ENCODE measurements at places on chromosomes 1 and 21.
A peak's percentile ranks its signal among the peaks of the same experiment; 100 is the strongest.

DNA sequence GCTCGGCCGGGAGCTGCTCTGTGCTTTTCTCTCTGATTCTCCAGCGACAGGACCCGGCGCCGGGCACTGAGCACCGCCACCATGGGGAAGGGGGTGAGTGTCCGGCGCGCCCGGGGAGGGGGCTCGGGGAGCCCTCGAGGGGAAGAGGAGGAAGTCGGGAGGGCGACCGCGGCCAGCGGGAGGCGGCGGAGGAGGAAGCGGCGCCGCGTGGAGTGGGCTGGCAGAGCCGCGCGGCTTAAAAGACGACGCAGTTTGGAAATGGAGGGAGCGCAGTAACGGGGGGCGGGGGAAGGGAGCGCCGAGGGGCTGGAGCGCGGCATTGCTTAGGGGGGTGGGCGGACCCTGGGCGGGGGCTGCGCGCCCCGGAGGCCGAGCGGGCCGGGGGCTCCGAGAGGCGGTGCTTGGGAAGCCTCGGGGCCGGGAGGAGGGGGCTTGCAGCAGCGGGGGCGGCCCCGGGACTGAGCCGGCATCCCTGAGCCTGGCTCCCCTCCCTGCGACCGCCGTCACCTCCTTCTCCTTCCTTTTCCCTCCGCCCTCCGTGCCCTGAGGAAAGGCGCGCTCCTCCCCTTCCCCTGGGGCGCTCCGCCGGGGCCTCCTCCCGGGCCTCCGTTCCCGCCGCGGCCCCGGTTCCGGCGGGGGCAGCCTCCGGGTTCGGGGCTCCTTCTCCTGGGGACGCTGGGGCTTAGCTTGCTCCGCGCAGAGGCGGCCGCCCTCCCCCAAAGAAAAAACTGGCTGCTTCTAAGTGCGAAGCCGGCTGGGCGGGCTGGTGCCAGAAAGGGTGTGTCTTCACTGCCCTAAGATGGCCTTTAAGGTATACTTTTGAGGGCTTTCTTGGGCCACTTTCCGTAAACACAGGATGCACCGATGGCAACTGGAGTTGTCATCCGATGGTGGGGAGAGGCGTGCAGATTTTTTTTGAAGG, 648 bp downstream of the ATP1A1 start:
- H3K27ac ChIP-seq: peak overlapping the region; percentile 99
- no peaks in the 10 kb centered on the region for H3K27me3 ChIP-seq
- H3K4me3 ChIP-seq: peak overlapping the region; percentile 95
- peak; percentile 76 for DNase-seq
- peaks cover 17% of the 10 kb centered on the region for H3K4me1 ChIP-seq
- no peaks in the 10 kb centered on the region for H3K36me3 ChIP-seq

GRCh38 chr1:208202333-208202995, 41.7 kb downstream of the PLXNA2 start:
- H3K4me1 ChIP-seq: peaks cover 66% of the 10 kb centered on the region
- no peak overlapping the region for H3K4me3 ChIP-seq
- H3K36me3 ChIP-seq: no peaks in the 10 kb centered on the region
- DNase-seq: no peak
- H3K27ac ChIP-seq: peak overlapping the region; percentile 84
- H3K27me3 ChIP-seq: no peaks in the 10 kb centered on the region

DNA sequence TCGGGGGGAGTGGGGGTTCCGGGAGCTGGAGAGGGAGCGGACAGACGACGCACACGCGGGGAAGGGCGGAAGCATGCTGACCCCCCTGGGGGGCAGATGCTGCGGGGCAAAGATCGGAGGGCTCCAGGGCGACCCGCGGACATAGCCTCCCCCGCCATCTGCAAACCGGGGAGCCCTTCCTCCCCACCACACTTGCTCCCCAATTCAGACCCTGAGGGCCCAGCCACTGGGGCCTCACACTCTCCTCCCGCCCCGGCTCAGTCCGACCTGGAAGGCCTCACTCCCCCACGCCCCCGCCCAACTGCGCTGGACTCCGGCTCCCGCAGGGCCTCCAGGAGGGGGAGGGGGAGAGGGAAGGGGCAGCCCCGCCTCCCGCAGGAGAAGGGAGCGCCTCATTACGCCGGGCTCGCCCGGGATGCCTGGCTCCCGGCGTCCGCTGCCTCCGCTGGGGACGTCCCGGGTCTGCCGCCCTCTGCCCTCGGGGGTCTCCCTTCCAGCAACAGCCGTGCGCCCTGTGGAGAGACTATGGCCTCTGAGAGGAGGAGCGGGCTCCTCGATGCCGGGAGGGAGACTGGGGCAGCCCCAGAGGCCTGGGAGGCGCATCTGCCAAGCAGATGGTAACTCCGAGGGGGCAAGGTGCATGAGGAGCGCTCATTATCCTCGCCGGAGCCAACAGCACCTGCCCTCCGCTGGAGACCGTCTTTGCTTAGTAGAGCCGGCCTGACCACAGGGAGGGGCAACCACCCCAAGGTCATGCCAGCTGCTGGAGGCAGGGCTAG, 636 bp upstream of the CAMK2N1 start:
- H3K27me3 ChIP-seq: peaks cover 9% of the 10 kb centered on the region
- H3K4me1 ChIP-seq: peaks cover 8% of the 10 kb centered on the region
- H3K27ac ChIP-seq: peak overlapping the region; percentile 94
- peak; percentile 91 for DNase-seq
- H3K4me3 ChIP-seq: peak overlapping the region; percentile 77
- no peaks in the 10 kb centered on the region for H3K36me3 ChIP-seq

- H3K36me3 ChIP-seq: no peaks in the 10 kb centered on the region
- no peak overlapping the region for H3K27ac ChIP-seq
- H3K4me3 ChIP-seq: no peak overlapping the region
- DNase-seq: no peak
- H3K27me3 ChIP-seq: no peaks in the 10 kb centered on the region
- no peaks in the 10 kb centered on the region for H3K4me1 ChIP-seq
Observed at GRCh38 chr1:67394548-67394947, 35.7 kb downstream of the SERBP1 start.

DNA sequence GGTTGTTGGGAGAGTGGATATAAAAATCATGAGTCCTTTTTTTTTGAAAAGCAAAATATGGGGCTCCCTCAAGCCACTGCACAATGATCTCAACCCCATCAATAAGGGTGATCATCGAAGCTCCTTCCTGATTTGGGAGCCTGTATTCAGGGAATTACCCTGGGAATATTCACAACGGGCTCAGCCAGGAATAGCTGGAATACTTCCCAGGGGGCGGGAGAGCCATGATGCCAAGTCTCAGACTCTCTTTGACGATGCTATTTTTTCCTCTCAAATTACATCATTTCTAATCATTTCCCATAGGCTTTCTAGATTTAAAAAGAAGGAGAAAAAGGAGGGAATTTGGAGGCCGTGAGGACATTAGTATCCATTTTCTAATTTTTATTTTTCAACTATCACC, 18.4 kb downstream of the OLIG1 start:
- no peak for DNase-seq
- no peak overlapping the region for H3K27ac ChIP-seq

DNA sequence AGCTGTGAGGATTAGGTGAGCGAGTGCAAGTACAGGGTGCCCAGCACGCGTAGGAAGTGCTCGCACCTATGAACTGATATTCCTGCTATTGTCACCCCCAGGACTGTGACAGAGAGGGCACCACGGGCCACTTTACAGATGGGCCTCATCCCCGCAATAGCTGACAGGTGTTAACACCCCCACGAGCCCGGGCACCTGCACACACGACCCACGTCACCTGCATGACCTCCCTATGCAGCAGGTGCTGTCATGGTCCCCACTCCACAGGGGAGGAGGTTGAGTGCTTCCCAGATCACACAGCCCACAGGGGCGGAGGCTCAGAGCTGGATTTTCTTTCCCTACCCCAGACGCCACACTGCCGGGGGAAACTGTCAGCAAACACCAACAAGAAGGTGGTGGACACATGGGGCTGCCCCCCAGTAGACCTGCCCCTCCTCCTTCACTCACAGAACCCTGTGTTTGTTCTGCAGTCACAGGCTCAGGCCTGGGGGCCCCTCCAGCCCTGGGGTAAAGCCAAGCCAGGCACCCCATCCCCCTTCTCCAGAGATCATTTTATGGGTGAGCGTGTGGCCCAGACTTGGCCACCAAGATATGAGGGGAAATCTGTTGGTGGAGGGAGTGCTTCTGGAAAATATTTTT, 465.5 kb downstream of the MATN1 start:
- no peaks in the 10 kb centered on the region for H3K36me3 ChIP-seq
- H3K4me1 ChIP-seq: no peaks in the 10 kb centered on the region
- no peak overlapping the region for H3K4me3 ChIP-seq
- no peak overlapping the region for H3K27ac ChIP-seq
- H3K27me3 ChIP-seq: peaks cover 29% of the 10 kb centered on the region

GRCh38 chr1:181632492-181632891, 149.2 kb downstream of the CACNA1E start:
- DNase-seq: no peak
- H3K4me3 ChIP-seq: no peak overlapping the region
- peak overlapping the region; percentile 47 for H3K27ac ChIP-seq
- peaks cover 1% of the 10 kb centered on the region for H3K27me3 ChIP-seq
- H3K4me1 ChIP-seq: no peaks in the 10 kb centered on the region

GRCh38 chr1:207766569-207766968, 14.7 kb downstream of the CD46 start:
- no peak overlapping the region for H3K27ac ChIP-seq
- no peak for DNase-seq
- H3K4me1 ChIP-seq: no peaks in the 10 kb centered on the region
- no peak overlapping the region for H3K4me3 ChIP-seq

- no peaks in the 10 kb centered on the region for H3K36me3 ChIP-seq
- no peaks in the 10 kb centered on the region for H3K27me3 ChIP-seq
- DNase-seq: no peak
- H3K4me1 ChIP-seq: no peaks in the 10 kb centered on the region
- no peak overlapping the region for H3K27ac ChIP-seq
Observed at GRCh38 chr1:33234588-33234990, 21.7 kb upstream of the ZNF362 start.

DNA sequence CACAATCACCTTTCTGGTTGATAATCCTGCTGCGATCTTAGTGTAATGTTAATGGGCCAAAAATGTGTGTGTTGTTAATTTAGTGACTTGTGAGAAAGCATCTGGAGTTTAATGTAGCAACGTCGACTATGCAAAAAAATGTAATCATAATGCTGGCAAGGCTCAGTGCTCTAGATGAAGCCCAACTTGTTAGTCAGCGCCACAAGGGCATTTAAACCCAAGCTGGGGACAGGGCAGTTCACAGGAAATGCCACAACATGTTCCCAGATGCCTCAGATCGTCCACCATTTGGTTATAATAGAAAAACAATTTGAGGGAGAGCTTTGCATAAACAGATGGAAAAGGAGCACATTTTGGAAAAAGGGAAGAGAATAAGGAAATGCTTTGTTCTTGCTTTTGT, 585.4 kb upstream of the PLXNA2 start:
- H3K36me3 ChIP-seq: no peaks in the 10 kb centered on the region
- no peak for DNase-seq
- H3K27me3 ChIP-seq: no peaks in the 10 kb centered on the region
- no peak overlapping the region for H3K27ac ChIP-seq
- H3K4me1 ChIP-seq: no peaks in the 10 kb centered on the region

- DNase-seq: no peak
- H3K4me1 ChIP-seq: no peaks in the 10 kb centered on the region
- no peaks in the 10 kb centered on the region for H3K36me3 ChIP-seq
Observed at GRCh38 chr1:209748620-209749019, 7.2 kb upstream of the TRAF3IP3 start.

DNA sequence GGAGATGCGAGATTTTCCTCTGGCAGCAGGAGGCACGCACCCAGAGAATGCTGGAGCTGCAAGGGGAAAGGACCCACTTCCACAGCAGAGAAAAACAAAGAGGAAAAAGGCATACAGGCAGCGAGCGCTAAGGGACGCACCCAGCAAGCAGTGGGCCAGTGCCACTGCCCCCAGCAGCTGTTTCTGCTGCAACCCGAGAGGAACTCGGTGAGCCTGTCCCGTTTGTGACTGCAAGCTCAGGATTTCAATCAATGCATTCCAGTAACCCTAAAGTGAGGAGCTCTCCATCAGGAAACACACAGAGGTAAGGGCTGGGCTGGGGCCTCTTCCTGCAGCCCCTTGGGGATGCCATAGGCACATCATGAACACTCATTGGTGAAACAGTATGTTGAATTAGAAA, 58.7 kb downstream of the ACP6 start:
- no peaks in the 10 kb centered on the region for H3K4me1 ChIP-seq

- H3K36me3 ChIP-seq: no peaks in the 10 kb centered on the region
- H3K4me1 ChIP-seq: no peaks in the 10 kb centered on the region
- DNase-seq: no peak
- H3K27ac ChIP-seq: no peak overlapping the region
- H3K27me3 ChIP-seq: no peaks in the 10 kb centered on the region
Observed at GRCh38 chr1:91529856-91530255, 29.2 kb downstream of the CDC7 start.

DNA sequence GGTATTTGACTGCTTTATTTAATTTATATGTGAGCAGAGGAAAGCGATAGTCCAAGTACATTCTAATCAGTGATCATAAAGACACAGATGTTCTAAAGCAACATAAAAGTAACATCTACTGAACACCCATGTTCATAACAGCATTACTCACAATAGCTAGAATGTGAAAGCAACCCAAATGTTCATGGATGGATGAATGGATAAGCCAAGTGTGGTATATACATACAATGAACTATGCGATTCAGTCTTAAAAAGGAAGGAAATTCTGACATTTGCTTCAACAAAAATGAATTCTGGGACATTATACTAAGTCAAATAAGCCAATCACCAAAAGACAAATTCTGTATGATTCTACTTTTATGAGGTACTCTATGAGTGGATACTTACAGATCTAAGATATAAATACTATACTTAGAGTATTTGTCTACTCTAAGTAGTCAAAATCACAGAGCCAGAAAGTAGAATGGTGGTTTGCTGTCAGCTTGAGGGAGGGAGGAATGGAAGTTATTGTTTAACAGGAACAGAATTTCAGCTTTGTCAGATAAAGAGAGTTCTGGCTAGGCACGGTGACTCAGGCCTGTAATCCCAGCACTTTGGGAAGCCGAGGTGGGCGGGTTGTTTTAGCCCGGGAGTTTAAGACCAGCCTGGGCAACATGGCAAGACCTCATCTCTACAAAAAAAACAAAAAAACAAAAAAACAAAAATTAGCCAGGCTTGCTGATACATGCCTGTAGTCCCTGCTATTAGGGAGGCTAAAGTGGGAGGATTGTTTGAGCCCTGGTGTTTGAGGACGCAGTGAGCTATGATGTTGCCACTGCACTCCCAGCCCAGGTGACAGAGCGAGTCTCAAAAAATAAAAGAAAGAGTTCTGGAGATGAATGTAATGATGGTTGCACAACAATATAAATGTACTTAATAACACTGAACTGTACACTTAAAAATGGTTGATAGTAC, 79.7 kb upstream of the ARHGAP29 start:
- no peaks in the 10 kb centered on the region for H3K36me3 ChIP-seq
- no peaks in the 10 kb centered on the region for H3K27me3 ChIP-seq
- H3K27ac ChIP-seq: no peak overlapping the region

GRCh38 chr1:200336901-200337391, 72.9 kb downstream of the ZNF281 start:
- no peak overlapping the region for H3K4me3 ChIP-seq
- H3K36me3 ChIP-seq: no peaks in the 10 kb centered on the region
- H3K27me3 ChIP-seq: no peaks in the 10 kb centered on the region
- H3K4me1 ChIP-seq: no peaks in the 10 kb centered on the region

DNA sequence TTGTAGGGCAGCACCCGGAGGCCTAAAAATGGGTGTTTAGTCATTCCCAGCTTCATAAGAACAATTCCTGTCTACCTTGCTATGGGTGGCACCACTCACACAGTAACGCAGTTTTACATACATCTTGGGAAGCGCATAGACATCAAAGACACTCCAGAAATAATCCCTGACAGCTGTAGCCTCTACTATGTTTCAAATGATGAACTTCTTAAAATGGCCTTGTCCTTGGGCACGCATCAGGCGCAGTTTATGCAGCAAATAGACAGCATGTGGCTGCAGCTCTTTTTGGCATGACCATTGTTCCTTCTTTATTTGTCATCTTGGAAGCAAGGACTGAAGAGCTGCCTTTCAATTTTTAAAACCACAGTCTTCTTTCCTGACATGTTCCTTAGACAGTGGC, 77.6 kb upstream of the CACYBP start:
- H3K36me3 ChIP-seq: no peaks in the 10 kb centered on the region
- DNase-seq: no peak
- H3K27ac ChIP-seq: no peak overlapping the region
- H3K27me3 ChIP-seq: no peaks in the 10 kb centered on the region
